Activated CD8-positive, alpha-beta memory T cell treated with anti-CD3 and anti-CD28 coated beads for 24 hours (primary cell): ENCODE measurements at places on chromosomes 5 and 9.

DNA sequence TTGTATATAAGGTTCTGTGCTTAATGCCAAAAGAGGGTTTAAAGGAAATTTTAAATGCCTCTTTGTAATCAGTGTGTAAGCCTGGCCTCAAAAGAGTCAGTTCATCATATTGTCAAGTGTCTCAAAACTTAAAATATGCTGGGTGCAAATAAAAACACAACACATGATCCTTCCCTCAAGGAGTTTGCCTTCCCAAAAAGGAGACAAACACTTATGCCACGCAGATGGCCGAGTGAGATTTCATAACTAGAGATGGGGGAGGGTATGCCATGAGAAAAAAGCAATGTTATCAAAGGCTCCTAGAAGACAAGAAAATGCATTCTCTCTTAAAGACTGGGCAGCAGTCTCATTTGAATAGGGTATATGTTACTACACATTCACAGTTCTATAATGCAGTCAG is 55.2 kb downstream of the FBXO38 start:
- no peak for DNase-seq

GRCh38 chr5:149280124-149280523 is 8.5 kb downstream of the AFAP1L1 start:
- no peak for DNase-seq

GRCh38 chr5:168651648-168652047 is 72.5 kb upstream of the PANK3 start:
- no peak for DNase-seq

DNA sequence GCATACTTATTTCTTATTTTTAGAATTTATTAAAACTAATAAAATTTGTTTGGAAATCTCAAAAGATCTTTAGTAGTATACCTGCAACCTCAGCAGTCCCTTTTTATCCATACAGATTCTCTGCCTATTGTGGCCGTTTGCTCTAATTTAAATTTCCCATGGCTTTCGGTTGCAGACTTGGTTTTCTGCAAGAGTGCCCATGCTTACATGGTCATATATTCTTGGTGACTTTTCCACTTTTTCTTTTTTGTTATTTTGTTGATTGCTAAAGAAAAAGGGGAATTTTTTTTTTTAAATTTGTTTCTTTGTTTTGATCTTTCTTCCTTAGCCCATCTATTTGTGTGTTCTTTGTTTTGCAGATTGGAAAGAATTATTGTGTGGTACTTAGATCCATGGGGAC is 20.6 kb downstream of the ZCCHC7 start:
- no peak for DNase-seq

- DNase-seq, result peak; percentile 63
These were observed 191.5 kb downstream of the ROR2 start for GRCh38 chr9:91758491-91758981.

DNA sequence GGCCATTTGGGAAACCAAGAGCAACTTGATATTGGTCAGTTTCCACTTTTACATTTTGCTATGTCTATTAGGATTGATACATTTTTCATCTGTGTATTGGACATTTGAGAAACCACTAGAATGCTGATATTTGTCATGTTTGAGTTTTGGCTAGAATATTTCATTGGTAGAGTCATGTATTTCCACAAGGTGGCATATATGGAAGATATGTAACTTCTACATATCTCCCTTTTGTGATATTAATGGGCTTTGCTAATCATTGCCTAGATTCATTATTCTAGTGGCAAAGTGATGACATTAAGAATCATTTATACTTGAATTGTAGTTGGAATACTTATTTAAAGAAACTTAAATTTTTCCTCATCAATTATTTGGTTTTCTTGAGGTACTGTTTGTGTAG is 692.9 kb upstream of the EDIL3 start:
- no peak for DNase-seq

DNA sequence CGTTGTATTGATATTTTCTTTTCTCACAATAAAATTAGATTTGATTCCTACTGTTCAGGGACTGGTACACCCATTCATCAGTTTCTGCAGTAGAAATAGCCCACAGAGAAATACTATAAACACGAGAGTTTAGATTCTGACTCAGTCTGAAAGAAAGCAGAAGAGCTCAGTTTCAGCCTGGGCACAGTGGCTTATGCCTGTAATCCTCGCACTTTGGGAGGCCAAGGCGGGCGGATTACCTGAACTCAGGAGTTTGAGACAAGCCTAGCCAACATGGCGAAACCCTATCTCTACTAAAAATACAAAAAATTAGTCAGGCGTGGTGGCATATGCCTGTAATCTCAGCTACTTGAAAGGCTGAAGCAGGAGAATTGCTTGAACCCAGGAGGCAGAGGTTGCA is 8.6 kb downstream of the ITK start:
- peak; percentile 76 for DNase-seq

DNA sequence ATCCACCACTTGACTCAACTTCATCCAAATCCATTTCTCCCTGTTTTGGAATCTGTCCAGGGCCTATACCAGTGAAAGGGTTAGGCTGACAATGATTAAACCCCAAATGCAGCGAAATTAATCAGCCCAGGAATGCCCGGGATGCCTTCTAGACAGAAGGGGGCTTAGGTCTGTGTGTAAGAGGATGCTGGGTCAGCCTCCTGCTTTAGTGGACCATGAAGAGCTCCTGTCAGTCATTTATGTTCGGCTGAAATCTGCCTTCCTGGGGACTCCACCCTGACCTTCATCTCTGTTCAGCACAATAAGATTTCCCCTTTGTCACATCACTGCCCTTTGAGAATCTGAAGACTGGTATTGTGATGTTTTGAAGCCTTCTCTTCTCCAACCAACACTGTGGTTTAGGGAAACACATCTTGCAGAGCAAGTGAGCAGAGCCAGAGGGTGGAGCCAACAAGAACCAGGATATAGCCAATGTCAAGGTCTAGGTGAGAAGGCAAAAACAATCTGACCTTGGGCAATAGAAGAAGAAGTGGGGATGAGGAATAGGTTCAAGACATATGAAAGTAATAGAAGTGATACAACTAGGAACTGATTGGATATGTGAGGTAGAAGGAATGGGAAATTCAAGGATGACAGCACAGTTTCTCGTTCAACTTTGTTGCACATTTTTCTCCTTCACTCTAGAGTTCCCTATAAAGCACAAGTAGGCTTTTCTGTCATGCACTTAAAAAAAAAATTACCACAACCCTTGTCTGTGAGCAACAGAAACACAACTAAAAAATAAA is 234.4 kb downstream of the ARHGAP26 start:
- no peak for DNase-seq

- DNase-seq, result no peak
These were observed 10.8 kb downstream of the GABRB2 start for GRCh38 chr5:161535762-161536161.

DNA sequence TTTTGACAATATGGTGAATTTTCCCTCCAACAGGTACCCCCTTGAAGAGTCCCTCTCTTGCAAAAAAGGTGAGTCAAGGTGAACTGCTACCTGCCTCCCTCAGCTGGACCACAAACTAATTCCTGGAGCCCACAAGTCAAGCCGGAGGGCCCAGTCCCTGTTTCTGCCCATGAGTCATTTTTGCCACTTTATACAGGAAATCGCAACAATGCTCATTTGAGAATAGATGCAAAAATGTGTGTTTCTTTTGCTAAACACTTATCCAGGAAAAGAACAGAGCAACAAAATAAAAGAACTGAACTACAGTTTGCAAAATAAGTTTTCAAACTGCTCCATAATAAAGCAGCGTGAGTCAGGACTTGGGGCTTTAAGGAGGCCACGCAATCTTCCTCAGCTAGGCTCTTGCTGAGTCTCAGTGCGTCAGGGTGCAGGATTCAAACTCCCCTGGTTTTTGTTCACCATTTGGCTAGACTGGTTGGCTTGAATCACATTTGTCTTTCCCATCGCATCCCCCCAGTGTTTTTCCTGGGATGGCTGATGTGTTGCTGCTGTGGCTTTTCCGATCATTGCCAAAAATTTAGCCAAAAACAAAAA is 102.7 kb downstream of the GOLPH3 start:
- no peak for DNase-seq

DNA sequence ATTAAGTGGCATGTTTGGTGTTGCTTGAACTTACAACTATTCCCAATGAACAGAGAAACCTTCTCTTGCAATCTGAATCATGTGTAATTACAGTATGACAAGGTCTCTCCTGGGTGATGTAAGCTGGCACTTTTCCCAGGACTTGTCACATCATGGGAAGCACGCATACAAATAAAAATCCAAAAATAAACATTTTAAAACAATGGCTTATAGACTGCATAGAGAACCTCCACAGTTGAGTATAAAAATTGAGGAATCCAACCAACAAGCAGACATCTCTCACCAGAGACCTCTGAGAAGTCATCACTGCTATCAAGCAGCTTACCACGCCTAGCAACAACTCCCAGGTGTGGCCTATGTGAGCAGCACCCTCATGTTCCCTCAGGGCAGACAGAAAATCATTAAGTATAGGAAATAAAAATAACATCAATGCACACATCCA is 3.9 kb downstream of the MLLT3 start:
- no peak for DNase-seq

DNA sequence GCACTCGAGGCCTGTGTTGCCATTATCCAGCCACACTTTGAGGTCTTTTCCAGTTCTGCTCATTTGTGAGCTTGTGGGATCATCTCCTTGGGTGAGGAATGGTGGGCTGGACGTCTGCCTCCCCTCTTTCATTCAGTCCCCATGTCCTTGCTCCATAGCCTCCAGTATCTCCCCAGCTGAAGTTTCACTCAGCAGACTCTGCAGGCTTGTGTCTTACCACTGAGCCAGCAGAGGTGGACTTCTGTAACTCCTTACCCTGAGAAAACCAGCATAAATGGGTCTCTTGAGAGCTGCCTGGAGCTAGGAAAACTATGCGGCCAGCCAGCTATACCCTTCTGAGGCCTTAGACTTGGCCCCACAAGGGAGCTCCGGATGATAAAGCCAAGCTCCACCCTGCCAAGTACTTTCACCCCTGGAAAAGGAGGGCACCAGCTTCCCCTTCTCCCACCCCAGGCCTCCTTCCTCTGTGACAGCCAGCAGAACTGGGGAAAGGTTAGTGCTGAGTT is 12.2 kb downstream of the IRF1 start:
- DNase-seq, result no peak

GRCh38 chr5:157650991-157651611 is 1.1 kb downstream of the SOX30 start:
- no peak for DNase-seq

DNA sequence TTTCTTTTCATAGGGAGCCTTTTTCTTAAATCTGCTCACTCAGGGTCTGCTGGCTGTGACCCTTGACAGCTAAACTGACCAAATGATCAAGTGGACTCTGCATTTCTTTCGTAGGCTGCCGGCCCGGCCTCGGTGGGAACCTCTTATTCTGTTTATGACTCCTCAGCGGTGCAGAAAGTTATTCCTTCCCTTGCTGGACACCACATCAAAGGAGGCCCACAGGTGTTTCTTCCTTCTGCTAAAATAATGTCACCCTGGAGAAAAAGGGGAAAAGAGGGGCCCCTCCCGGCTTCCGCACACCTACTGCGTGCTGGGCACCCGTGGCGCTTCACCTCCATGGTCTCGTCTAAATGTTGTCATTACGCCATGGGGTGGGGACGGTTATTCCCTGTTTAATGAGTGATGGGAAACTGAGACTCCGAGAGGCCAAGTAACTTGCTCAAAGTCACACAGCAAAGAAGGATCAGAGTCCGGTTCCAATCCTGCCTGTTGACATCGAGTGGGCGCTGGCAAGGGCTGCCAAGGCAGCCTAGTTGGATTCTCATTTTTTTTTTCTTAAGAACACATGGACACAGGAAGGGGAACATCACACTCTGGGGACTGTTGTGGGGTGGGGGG is 72.3 kb downstream of the CFAP77 start:
- DNase-seq, result no peak

- DNase-seq, result no peak
These were observed 223.4 kb downstream of the NPR3 start for GRCh38 chr5:32934529-32934928.

GRCh38 chr5:131363811-131364506 is 100.1 kb downstream of the CDC42SE2 start:
- DNase-seq, result no peak

- DNase-seq, result no peak
These were observed 41.7 kb downstream of the ADAMTS16 start for GRCh38 chr5:5181650-5182324.

DNA sequence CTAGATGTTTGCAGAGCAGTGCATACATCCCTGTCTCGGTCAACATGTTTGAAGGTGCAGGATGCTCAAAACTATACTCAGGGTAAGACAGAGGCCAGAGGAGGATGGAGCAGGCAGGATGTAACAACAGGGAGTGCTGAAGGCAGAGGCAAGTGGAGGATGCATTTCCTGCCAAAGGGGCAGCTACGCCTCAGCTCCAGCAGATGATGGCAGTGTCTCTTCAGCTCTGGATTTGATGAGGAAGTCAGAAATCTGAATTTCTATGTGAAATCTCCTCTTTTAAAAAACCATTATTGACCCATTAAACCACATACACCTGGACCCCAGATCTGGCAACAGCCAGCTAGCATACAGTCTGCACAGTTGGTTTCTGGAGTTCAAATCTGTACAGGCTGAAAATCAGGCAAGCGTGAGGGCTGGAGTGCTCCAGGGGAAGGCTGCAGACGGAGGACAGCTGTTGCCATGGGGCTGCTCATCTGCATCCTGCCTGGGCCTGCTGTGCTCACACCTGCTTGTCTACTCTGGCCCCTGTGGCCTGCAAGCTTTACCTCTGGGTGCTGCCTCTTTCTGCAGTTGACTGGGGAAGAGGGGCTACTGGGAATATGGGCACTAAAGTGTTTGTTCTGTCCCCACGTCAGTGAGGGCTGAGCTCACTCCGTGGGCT is 152.9 kb upstream of the SLC28A3 start:
- DNase-seq, result no peak

GRCh38 chr5:155700333-155700732 is 626.6 kb upstream of the SGCD start:
- no peak for DNase-seq

DNA sequence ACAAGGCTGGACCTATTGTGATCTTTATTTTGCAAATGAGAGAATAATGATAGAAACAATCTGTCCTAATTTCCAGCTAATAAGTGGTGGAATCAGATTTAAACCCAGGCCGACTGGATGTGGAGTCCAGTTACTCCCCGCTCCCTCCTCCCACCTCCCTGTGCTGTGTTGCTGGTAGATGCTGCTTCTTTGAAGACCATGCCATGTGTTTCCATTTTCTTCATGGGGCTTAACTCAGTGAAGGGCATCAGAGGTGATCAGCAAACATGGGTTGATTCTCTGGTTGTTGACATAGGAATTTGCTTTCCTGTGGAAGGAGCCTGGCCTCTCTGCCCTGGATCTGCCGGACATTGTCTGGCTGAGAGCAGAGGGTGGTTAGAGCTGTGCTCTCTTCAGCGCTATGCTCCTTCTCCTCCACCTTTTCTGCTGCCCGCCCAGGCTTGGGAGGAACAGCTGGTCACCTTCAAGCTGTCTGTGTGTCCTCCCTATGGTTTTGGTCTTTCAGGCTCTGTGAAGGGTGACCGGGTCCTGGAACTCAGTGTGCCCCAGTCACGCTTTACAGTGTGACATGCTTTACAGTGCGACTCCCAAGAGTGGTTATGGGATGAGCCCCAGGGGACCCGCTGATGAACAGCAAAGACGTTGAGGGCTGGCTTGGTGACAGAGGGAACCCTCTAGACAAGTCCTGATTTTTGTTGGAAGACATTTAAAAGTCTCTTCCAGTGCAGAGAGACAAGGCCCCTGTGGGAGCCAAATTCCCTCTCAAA is 68.4 kb upstream of the RPS23 start:
- no peak for DNase-seq
